ENCODE measurements at places on chromosomes 6 and 20. TPM values are rescaled to one million over a fixed set of nuclear protein-coding genes. Genes with fewer than 3 reads are reported as not detected.

DNA sequence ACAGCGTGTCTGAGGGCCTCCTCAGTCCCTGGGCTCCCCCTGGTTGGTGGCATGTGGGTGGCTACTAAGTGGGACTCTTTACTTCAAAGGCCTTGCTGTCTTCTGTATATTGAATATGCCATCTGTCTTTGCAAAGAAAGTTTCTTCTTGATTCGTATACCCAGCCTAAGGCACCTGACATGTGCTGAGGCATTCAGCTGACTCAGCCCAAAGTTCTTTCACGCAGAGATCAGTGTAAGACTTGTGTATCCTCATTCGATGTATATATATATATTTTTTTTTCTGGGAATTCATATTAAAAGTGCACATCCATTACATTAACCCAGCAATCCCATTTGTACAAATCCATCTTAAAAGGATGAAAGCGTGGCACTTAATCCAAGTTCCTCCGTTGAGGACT, 115.1 kb upstream of the PMEPA1 start:
- no peaks in the 10 kb centered on the region for H3K36me3 ChIP-seq
- H3K4me1 ChIP-seq = no peaks in the 10 kb centered on the region
- no peak overlapping the region for H3K4me3 ChIP-seq

DNA sequence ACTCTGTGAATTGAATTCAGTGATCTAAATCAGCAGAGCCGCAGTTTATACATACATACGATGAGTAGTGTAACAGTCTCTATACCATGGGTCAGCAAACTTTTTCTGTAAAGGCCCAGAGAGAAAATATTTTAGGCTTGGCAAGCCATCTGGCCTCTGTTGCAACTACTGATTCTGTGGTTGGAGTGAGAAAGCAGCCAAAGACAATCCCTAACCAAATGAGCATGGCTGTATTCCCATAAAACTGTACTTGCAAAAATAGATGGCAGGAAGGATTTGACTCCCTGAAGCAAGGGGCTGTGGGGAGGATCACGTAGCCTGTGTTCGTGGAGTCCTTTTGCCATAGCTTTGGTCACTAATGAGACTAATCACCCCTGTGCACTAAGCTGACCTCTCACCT, 17.9 kb upstream of the MOCS1 start:
- H3K36me3 ChIP-seq = no peaks in the 10 kb centered on the region
- no peak overlapping the region for H3K4me3 ChIP-seq
- DNase-seq = no peak

DNA sequence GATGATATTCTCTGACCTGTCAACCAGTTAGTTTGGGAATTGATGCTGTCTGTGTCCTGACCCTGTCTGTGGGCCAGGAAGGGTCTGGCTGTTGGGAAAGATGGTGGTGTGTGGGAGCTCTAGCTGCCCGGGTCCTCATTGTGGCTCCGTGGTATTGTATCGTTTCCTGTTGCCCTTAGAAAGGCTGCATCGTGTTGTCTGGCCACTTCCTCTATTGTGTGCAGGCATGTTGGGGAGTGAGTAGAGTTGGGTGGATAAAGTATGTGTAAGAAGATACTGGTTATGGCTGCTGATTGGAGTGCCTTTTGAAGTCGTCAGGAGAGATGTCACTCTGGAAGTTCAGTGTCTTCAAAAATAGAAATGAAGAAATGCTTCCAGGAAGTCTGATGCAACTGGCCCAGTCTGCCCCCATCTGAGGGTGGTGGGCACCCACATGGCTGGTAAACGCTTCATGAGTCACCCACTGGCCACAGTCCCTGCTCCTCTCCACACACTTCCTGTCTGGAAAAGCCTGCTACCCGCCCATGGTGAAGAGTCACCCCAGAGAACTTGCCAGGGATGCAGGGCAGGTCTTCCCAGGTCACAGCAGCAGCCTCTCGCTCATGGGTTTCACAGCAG, 27.9 kb downstream of the PPARD start:
- peaks cover 49% of the 10 kb centered on the region for H3K4me1 ChIP-seq
- no peak for DNase-seq
- H3K4me3 ChIP-seq = no peak overlapping the region

DNA sequence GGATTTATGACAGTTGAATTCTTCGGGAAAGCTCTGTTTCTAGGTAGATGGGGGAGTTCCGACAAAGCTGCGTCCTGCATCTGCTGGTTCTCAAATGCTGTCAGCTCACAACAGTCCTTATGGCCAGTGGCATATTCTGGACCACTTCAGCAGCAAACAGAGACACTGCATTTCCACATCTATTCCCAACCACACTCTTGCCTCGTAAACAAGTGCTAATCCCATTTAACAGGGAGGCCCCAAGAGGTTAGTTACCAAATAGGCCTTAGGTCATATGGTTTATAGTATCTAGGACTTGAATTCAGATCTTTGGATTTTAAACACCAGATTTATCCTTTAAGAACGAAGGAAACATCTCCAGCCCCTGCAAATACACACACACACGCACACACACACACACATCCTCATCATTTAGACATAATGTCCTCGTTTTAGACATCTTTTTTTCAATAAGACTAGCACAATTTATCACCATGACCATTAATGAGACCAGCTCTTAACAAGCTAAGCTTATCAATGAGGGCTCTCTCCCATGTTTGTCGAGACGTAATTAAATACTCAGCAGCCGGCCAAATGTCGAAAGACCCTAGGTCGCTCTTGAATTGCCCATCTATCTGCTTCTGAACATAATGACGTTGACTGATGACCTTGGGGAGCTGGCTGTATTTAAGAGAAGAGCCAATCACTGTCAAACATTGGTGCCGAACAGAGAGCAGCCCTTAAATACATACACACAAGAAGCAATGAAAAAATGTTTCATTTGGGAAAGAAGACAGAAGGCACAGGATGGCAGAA, 84.5 kb downstream of the PSMG4 start:
- no peak for DNase-seq
- H3K27ac ChIP-seq = no peak overlapping the region
- H3K4me1 ChIP-seq = peaks cover 2% of the 10 kb centered on the region
- no peak overlapping the region for H3K4me3 ChIP-seq
- H3K27me3 ChIP-seq = no peaks in the 10 kb centered on the region

GRCh38 chr20:46587986-46588385, 37.5 kb upstream of the OCSTAMP start:
- no peaks in the 10 kb centered on the region for H3K4me1 ChIP-seq
- H3K27me3 ChIP-seq = no peaks in the 10 kb centered on the region
- DNase-seq = no peak
- H3K36me3 ChIP-seq = no peaks in the 10 kb centered on the region

DNA sequence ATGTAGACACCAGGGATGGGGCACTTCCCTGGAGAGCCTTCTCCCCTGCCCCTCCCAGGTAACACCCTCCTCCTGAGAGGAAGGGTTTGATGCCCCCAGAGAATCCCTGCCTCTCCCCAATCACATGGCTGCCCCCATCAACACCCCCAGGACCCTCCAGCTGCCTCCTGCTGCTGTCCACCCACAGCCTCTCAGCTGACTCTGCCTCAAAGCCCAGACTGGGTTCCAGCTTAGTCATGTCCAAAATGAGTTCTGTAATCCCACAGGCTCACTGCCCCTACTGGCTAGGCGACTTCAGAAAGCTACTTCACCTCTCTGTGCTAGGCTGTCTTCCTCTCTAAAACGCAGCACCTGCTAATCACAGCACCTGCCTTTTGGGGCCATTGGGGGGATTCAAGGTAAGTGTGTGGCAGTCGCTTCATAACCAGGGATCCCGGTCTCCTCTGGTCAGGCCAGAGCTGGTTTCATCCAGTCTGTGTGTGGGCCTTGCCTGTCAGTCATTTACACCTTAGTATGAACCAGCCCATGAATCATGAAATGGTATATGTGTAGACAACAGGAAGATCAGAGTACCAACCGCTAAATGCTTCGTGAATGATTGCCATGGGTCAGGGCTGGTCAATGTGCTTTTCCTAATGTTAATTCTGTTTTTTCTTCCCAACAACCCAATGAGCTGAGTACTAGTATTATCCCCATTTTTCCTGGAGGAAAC, 40.4 kb downstream of the TFEB start:
- H3K36me3 ChIP-seq = peaks cover 28% of the 10 kb centered on the region
- H3K4me1 ChIP-seq = no peaks in the 10 kb centered on the region
- H3K27me3 ChIP-seq = no peaks in the 10 kb centered on the region
- no peak overlapping the region for H3K27ac ChIP-seq

DNA sequence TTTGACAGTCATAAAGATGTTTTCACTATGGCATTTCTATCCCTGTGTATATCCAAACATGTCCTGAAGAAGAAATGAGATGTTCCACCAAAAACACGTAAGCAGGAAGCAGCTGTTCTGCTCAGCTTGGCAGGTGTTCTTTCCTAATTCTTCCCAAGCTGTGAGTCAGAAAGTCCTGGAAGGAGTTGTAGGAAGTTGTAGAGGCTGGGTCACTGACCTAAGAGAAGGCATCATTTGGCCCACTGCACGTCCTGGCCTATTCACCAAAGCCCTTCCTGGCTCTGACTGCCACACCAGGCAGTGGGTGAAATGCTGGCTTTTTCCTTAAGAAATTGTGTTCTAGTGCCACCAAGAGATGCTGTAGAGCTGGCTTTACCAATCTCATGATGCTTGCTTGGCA, 40.3 kb downstream of the STX11 start:
- no peak overlapping the region for H3K27ac ChIP-seq
- no peaks in the 10 kb centered on the region for H3K36me3 ChIP-seq
- H3K4me1 ChIP-seq = no peaks in the 10 kb centered on the region
- H3K4me3 ChIP-seq = no peak overlapping the region
- H3K27me3 ChIP-seq = no peaks in the 10 kb centered on the region
- no peak for DNase-seq

DNA sequence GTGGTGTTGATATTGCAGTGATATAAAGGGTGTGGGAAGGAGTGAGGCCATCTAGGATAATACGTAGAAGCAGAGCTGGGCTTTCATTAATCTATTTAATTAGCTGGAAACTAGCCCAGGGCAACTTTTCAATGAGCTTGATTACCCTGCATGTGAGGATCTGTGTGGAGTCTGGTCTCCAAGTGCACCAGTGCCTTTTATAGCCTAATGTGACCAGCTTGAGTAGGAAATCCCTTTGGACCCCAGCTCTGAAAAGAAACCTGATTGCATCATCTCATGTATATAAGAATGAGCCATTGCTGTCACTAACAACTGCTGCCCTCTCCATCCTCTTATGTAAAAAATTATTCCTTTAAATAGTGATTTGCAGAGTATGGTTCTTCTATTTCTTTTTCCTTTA, 72.6 kb downstream of the CD109 start:
- DNase-seq = no peak
- no peaks in the 10 kb centered on the region for H3K27me3 ChIP-seq
- no peak overlapping the region for H3K4me3 ChIP-seq
- H3K4me1 ChIP-seq = no peaks in the 10 kb centered on the region
- H3K27ac ChIP-seq = no peak overlapping the region
- H3K36me3 ChIP-seq = no peaks in the 10 kb centered on the region

GRCh38 chr6:68575765-68576439, 59.2 kb upstream of the ADGRB3 start:
- peak; percentile 61 for DNase-seq
- no peak overlapping the region for H3K4me3 ChIP-seq
- H3K27ac ChIP-seq = no peak overlapping the region
- H3K4me1 ChIP-seq = no peaks in the 10 kb centered on the region
- H3K36me3 ChIP-seq = no peaks in the 10 kb centered on the region

DNA sequence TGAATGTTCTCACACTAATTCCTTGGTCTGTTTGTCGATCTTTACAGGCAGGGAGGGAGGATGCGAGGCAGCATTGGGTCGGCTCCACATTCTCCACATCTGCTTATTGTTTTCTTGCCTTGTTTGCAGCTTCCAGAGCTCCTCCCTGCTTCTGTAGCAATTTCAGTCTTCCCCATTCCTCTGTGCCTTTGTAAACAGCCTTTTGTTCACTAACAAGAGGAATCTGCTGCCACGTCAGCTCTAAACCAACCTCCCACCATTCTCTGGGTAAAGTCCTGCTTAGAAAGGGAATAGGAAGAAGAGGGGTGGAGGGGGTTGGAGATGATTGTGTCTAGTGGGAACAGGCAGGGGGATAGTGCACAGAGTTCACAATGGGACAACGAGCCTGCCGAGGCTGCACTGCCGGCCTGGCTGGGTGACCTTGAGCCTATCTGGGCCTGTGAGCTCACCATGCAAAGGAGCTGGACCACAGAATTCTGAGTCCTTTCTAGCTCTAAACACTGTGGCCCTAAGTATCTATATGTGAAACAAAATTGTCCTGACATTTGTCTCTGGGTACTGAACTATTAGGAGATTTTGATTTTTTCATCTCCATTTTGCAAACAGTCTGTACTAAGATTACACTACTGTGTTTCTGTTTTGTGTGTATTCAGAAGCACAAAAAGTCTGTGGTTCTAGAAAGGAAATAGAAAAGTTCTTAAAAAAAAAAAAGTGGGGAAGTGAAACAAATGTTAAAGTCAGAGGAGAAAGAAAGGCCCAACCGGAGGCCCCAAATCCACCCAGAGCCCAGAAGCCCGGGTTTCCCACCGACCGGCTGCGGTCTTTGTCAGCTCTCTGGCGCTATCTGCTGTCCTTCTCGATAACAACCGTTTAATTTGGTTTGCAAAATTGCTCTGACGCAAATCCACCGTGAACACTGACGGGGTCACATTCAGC, 1.4 kb upstream of the PRND start:
- H3K27me3 ChIP-seq = no peaks in the 10 kb centered on the region
- peaks cover 16% of the 10 kb centered on the region for H3K4me1 ChIP-seq
- peak overlapping the region; percentile 60 for H3K27ac ChIP-seq
- peak; percentile 77 for DNase-seq

GRCh38 chr6:137657351-137657911, 163.2 kb upstream of the OLIG3 start:
- H3K27ac ChIP-seq = no peak overlapping the region
- no peaks in the 10 kb centered on the region for H3K4me1 ChIP-seq
- H3K4me3 ChIP-seq = no peak overlapping the region
- no peaks in the 10 kb centered on the region for H3K27me3 ChIP-seq
- DNase-seq = no peak

EPPIN gene
- 0.13 TPM for polyA plus RNA-seq

PI16 gene
- 0.41 TPM for polyA plus RNA-seq

THBD gene
- 69.9 TPM for polyA plus RNA-seq

FAM184A gene
- 91.9 TPM for polyA plus RNA-seq

GLP1R gene
- 0.85 TPM for polyA plus RNA-seq

DEF6 gene
- polyA plus RNA-seq = 7.3 TPM
